Hematopoietic multipotent progenitor cell treated with erythropoietin and hydrocortisone succinate and interleukin-3 and kit ligand, for 6 days (in vitro differentiated cells): ENCODE measurements at places on chromosomes 6 and 20.

DNA sequence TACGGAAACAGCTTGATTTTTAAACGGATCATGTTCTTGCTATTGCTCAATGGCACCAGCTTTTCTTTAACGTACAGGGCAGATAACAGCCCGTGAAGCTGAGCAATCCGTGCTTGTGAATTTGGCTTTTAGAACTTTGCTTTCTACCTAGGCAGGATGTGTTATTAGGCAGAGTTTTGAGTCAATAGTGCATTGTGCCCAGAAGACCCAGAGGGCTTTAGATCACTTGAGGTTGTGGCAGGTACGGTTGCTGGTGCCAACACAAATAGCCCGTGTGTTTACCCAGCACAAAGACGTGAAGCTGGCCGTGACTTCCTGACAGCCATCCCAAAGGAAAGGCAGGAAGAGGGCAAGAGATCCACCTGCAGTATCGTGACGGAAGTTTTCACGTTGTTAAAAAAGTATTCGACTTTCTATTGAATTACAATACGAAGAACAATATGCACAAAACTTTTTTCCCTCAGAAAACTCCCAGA lies 117.4 kb upstream of the FRMD1 start:
- no peak for DNase-seq

GRCh38 chr20:24754691-24755090 lies 194.4 kb upstream of the CST7 start:
- DNase-seq = no peak

GRCh38 chr6:168054765-168055560 lies 24.0 kb downstream of the FRMD1 start:
- no peak for DNase-seq

DNA sequence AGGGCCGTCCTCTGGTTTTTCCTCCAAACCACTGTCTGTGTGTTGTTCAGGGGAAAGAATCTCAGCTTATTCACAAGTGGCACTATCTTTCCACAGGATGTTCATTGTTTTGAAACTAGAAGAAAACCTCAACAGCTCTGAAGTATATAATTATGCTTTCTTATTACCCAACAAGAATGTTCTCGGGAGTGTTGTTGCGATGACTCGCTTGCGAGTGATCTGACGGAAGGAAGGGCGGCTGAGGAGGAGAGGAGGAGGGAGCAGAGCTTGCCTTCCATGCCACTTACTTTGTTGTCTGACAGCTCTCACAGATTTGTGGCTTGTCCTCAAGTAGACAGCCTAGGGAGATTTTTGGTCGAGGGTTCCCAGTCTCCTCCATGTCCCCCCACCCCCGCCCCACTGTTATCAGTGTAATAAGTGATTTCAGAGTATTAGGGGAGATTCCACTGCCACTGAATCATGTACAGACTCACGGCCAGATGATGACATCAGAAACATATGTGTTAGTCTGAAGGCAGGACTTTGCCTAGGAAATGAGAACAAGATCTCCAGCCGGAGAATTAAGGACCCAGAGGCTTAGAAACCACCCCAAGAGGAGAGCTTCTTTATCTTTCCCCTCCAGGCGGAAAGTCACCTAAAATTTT lies 80.7 kb upstream of the CCN6 start:
- no peak for DNase-seq

DNA sequence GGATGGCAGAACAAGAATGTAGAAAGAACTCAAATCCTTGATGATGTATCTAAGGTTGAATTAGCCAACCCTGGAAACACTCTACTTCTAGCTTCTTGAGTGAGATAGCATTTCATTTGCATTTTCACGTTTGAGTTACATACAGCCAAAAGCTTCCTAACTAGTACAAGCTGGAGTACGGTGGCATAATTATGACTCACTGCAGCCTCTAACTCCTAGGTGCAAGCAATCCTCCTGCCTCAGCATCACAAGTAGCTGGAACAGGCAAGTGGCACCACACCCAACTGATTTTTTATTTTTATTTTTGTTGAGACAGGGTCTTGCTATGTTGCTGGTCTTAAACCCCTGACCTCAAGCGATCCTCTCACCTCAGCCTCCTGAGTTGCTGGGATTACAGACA lies 36.5 kb upstream of the STK35 start:
- no peak for DNase-seq

DNA sequence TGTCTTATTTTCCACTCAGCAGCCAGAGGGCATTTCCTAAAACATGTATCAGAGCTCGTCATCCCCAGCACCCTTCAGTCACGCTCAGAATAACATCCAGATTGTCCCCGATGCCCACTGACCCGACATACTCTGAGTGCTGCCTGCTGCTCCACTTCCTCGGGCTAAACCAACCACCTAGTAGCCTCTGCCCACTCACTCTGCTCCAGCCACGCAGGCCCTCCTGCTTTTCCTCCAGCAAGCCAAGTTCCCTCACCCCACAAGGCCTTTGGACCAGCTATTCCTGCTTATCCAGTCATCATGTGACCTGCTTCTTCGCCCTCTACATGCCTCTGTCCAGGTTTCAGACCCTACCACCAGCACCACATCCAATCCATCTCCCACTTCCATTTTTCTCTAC lies 454.2 kb downstream of the CD83 start:
- DNase-seq = no peak

DNA sequence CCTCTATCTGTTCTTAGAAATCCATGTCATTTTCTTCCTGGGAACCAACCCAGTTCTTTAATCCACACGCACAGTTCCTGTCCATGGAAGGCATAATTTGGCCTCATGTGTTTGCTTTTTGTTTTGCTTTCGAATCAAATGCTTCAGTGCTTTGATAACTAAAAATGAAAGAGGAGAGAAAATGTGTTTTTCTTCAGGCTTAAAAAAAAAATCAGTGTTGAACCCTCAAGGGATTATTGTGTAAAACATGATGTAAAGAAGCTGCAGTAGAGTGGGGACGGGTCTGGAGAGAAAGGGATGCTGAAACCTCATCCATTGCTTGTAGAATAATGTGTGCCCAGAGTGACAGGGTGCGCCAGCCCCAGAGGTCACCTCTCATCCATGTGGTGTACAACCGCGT lies 197.5 kb upstream of the JARID2 start:
- DNase-seq = no peak

GRCh38 chr6:8845690-8846089 lies 410.3 kb upstream of the SLC35B3 start:
- no peak for DNase-seq

- DNase-seq = no peak
Measured at GRCh38 chr6:130783416-130784107, 43.6 kb upstream of the SMLR1 start.

DNA sequence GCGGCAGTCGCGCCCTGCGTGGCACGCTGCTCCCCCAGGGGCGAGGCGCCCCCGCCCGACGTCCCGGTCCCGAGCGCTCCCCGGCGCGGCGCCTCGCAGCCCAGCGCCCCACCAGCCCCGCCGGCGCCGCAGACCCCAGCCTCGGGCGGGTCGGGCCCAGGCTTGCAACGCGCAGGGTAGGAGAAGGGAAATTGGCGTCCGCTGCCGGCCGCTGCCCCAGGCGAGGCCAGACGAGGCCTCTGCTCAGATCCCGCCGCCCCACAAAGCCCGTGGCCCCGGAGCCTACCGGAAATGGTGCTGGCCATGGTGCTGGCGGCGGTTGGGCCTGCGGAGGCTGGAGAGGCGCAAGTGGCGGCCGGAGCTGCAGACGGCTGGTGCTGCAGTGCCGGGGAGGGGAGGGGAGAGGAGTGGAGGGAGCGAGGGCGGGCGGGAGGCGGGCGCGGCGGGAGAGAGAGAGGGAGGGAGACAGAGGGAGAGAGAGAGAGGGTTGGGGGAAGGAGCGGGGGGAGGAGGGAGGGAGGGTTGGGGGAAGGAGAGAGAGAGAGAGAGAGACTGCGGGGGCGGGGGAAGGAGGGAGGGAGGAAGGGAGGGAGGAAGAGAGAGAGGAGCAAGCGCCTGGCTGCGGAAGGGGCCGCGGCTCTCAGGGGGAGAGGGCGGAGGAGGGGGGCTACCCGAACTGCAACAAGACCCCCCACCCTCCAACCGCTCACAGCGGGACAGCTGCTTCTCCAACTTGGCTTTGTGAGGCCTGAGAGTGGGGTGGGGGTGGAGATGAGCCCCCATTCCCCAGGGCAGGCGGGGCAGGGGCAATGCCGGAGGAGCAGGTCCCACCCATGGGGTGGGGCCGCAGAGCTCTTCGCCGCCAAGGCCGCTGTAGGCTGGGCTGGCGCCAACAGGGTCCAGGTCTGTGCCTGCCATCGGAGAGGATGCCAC lies at the start of gene STMN3:
STMN3 (minus strand) TSS at position 384 of the 933 bp plus-strand sequence; CDS start at position 305, 79 bp downstream.
- peak; percentile 90 for DNase-seq

DNA sequence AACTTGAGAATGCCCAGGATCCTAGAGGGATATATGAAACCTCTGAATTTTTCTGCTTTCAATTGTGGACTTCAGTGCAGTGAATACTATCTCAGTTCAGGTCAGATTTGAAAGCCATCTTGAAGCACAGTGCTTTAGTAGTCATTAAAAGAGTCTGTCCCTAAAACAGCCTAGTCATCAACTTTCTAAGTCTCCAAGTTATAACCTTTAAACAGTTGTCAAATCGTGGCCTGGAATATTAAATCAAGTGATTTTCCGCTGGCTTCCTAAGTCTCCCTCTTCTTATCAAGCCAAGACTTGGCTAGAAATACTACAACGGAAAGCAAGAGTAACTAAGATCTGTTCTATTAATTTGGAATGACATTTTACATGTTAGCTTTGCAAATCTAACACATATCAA lies 45.8 kb downstream of the SCML4 start:
- no peak for DNase-seq

- no peak for DNase-seq
Measured at GRCh38 chr6:47473791-47474346, 3.7 kb upstream of the CD2AP start.

DNA sequence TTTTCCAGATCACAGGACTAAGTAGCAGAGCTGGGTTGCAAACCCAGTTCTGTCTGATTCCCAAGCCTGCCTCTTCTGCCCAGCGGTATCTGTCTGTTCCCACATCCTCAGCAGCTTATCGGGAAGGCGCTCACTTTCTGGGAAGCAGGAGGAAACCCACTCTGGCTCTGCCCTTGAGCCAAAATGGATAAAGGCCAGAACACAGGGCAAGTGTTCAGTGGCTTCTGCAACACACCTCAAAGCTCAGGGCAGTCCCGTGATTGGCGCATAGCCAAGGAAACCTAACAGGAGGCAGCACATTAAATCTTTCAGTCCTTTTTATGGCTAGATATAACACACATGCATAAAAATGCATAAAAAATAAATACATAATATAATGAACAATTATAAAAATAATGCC lies 262.2 kb downstream of the NRN1 start:
- no peak for DNase-seq

DNA sequence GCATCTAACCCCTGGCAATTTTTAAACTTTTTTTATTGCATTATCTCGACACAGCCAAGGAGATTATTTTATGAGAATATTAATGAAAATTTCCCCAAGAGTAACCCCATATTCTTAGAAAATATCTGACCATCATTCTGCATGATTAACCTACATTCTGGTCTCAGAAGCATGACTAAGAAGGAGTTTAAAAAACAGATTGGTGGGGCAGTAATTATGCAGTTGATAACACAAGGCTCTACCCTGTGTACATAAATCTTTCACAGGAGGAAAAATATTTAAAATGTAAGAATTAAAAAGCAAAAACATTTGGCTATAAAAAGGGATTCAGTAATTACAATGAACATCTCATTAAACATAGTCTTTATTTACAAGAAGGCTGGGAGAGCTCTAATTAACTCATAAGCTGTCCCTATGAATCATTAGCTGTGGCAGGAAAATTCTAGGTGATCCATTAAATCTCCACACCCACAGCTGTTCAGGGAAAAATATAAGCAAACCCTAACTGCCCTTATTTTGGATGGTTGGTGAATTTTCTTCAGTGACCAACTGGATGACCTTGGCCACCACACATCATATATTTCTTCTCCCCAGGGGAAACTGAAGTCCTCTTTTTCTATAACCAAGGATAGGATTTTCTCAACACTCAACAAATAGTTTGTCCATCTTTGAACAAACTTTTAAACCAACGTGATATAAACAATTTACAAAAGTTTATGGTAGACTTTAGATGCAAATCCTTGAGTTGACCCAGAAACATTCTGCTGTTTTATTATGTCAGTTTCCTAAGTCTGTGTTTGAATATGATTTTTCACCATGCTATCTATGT lies 59.5 kb downstream of the PDE7B start:
- no peak for DNase-seq

GRCh38 chr6:18211338-18211737 lies 53.0 kb downstream of the DEK start:
- no peak for DNase-seq

- no peak for DNase-seq
Measured at GRCh38 chr6:157203312-157203744, 120.0 kb downstream of the TMEM242 start.

DNA sequence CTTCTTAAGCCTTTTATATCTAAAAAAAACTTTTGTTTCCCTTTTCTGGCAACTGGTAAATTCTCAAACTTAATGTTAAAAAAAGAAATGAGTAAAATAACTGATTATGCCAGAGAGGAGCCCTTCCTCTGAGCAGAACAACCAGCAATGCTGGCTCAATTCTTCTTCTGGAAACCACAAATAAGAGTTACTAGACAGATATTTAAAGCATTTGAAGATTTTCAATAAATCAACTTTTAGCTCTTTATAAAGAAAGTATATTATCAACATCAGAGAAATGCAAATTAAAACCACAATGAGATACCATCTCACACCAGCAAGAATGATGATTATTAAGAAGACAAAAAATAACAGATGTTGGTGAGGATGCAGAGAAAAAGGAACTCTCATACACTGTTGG lies 61.1 kb upstream of the TCF21 start:
- no peak for DNase-seq

DNA sequence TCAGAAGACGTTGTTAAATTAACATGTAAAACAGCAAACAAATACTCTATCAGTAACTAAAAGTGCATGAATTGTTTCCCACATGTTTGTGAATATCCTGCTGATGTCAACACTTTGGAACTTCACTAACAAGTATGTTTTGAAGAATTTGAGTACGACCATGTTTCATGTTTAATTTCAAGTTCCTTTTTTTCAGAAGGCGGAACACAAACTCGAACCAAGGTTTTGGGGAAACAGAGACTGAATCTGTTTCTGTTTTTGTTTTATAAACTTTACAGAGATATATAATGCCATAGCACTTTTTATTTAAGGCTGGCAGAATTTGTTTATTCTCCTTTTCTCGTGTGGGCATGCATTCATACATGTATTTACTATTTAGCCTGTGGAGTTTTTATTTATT lies 509.3 kb upstream of the CITED2 start:
- DNase-seq = no peak

DNA sequence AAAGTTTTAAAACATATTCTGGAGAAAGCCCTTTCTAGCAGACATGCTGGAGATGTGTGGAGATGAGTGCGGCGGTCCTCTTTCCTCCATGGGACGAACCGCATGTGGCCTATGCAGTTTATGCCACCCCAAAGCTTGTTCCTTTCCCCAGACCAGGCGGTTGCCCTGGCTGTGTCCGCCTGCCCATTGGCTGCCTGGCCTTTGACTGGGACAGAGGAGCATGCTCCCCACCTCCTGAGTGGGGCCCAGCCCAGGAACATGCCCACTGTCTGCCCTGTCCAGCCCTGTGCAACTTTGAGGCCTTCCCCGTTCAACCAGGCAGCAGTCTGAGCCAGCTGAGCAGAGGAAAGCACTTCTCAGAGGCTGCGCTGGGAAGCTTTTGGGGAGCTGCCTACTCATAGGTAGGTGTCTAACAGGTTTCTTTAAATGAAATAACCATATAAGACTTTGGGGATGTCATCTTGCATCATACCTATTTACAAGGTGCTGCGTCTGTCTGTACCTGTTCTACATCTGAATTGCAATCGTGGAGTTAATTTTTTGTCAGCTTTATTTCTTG lies 20.6 kb downstream of the FOXC1 start:
- DNase-seq = no peak

GRCh38 chr6:12160326-12160725 lies 129.8 kb upstream of the EDN1 start:
- no peak for DNase-seq

- peak; percentile 97 for DNase-seq
Measured at GRCh38 chr6:34273242-34273805, 24.5 kb upstream of the SMIM29 start.
